ENCODE measurements at places on chromosomes 7 and 10.

GRCh38 chr7:144436500-144436899 lies 33.0 kb upstream of the NOBOX start:
- no peak for DNase-seq

- no peak for DNase-seq
Measured at GRCh38 chr7:120990468-120991118, 2.1 kb downstream of the CPED1 start.

DNA sequence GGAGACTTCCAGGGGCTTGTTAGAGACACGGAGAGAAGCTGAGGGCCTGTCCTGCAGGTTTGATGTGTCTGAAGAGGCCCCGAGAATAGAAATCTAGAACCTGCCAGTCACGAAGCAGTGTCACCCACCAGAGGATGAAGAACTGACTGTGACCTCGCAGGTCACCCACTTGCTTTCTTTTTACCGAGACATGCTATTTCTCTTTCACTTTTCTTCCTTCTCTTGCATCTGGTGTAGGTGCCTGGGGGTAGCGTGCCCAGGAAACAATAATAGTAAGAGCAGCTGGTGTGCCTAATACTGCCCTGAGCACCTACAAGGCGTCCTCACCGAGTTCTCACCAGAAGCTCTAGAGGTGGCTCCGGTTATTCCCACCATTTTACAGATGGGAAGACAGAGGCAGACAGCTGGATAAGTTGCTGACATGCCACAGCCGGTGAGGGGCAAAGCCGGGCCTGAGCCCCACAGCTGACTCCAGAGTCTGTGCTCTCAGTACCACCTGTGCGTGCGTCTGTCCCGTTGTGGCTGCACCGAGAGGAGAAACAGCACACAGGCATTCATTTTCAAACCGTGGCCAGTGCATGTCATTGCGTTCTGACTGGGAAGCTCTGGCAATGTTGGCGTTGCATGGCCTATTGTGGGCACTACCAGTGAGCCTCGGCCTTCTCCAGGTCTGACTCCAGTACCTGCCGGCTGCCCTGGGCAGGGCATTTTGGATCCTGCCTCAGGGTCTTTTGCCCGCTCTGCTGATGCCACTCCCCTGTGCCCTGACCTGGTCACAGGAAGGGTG lies 7.8 kb downstream of the CHST3 start:
- DNase-seq, result no peak

DNA sequence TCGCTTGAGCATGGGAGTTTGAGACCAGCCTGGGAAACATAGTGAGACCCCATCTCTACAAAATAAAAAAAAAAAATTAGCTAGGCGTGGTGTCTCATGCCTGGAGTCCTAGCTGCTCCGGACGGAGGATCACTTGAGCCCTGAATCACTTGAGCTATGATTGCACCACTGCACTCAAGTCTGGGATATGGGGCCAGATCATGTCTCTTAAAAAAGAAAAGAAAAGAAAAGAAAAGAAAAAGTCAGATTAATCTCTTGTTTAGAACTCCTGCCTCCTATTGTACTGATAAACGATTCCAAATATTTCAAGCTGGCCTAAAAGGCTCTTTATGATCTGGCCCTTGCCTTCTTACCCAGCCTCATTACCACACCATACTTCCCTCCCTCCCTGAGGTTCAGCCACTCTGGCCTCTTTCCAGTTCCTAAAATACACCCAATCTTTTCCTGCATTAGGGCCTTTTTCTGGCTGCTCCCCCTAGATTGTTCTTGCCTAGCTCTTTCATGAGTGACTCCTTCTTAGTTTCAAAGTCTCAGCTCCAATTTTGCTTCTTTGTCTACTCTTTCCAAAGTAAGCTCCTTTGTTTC lies 41.7 kb downstream of the VCL start:
- peak; percentile 48 for DNase-seq

GRCh38 chr10:34656661-34657060 lies 158.4 kb downstream of the PARD3 start:
- DNase-seq, result no peak

- no peak for DNase-seq
Measured at GRCh38 chr7:340979-341694, 51.2 kb downstream of the FOXL3 start.

DNA sequence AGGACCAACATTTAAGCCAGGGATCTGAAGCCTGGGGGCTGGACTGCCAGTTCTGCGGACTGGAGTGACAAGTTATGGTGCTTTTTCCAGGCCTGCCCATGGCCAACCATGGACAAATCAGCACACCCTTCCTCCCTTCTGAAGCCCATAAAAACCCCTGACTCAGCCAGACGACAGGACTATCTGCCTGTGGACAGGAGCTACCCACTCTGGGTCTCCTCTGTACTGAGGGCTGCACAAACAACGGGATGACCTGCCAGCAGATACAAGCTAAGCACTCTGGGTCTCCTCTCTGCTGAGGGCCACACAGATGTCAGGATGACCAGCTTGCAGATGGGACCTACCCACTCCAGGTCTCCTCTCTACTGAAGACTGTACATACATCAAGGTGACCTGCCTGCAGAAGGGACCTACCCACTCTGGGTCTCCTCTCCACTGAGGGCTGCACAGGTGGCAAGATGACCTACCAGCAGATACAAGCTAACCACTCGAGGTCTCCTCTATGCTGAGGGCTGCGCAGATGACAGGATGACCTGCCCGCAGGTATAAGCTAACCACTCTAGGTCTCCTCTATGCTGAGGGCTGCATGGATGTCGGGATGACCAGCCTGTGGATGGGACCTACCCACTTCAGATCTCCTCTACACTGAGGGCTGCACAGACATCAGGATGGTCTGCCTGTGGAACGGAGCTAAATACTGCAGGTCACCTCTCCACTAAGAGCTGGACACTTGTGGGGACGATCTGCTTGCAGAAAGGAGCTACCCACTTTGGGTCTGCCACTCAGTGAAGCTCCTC lies 110.1 kb upstream of the GPR22 start:
- DNase-seq, result no peak

GRCh38 chr10:29658984-29659965 lies 24.5 kb upstream of the SVIL start:
- peak; percentile 98 for DNase-seq

DNA sequence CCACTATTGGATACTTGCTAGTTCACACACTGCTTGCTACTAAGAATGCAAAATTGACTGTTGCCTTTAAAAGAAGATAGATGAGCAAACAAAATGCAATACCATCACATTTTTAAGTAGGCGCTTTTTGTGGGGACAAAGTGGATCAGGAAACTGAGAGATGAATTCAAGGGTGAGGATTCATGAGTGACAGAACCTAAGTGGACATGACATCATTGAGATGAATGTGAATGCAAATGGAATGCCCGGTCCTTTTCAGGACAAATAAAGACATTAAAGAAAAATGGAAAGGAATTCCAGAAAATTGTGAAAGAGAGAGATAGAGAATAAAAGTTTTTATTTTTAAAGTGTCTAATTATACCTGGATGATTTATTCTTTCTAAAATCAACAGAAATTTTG lies 106.3 kb upstream of the AKR1E2 start:
- no peak for DNase-seq

GRCh38 chr10:3235996-3236510 lies 63.5 kb upstream of the PITRM1 start:
- no peak for DNase-seq

GRCh38 chr10:107103174-107104025 lies 61.1 kb downstream of the SORCS1 start:
- DNase-seq, result no peak

DNA sequence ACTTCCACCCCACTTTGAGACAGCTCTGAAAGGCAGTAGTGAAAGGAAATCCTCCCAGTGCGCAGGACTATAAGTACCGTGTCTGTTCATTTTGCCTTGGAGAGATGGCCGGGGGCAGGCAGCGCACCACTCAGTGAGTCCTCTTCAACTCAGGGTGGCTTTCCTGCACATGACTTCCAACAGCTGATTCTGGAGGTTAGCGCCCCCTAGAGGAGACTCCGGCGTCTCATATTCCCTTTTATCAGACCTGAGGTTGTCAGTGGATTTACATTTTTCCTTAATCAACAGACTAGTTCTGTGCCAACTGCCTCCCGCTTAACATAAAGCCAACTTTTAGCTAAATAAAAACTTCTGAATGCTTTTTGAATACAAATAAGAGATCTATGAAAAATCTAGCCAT lies 101.0 kb downstream of the HERPUD2 start:
- DNase-seq, result peak; percentile 17

DNA sequence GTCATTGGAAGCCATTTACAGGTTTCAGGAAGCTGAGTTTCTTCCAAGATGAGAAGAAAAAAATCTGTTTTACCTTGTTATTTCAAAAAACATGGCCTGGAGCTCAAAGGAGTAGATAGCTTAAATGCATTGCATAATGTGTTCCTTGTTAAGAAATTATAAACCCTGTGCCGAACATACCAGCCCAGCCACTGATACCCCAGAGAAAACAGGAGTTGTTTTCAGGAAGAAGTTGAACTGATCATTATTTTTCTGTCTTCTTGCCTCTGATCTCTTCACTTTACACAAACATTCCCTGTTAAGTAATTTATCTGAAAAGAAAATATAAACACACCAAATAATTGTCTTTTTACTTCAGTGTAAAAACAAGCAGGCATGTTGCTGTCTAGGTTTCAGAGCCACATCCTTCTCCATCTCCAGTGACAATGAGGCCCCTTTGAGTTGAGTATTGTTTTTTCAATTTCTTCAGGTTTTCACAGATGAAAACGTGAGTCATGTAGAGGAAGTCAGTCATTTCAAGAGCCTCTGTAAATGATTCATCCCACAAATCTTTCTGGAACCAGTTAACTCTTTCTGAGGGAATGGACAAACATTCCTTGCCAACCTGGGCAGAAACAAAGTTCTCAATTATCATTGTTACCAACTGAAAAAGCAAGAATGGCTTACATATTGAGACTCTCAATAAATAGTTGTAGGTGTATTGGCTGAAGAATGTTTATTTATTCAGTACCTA lies 244.2 kb downstream of the IPMK start:
- peak; percentile 9 for DNase-seq

GRCh38 chr10:77208684-77209256 lies 428.8 kb downstream of the KCNMA1 start:
- DNase-seq, result no peak

GRCh38 chr10:97673736-97674525 lies 13.1 kb downstream of the AVPI1 start:
- no peak for DNase-seq

- DNase-seq, result no peak
Measured at GRCh38 chr10:131090761-131091661, 220.5 kb downstream of the TCERG1L start.

DNA sequence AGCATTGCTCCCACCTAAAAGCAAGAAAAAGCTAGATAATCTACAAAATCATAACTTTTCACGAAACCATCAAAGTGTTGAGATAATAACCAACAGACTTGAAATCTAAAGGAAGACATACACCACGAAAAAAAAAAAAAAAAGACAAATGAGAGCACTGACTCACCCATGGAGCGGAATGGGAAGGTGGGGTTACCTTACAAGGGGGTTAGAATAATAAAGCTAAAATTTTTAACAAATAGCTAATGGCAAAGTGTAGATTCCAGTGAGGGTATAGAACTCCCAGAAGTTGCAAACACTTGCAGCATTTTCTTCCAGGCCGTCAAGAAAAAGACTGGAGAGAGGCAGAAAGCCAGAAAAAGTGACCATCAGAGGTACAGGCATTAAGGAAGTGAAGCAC lies 27.2 kb downstream of the IPMK start:
- peak; percentile 47 for DNase-seq

DNA sequence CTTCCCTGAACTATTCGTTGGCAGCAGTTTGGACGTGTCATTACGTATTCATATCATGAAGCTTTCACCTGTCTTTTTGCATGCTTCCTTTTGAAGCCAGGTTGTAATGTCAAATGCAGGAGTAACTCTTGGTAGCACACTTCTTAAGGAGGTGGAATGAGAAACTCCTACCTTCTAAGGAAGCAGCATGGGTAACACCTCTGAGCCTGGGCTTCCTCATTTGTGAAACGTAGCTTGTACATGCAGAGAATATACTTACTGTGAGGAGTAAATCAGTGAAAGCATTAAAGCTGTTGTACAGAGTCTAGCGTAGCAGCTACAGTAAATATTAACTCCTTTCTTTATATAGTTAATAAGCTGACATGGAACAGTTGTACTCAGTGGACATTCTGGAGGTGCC lies 21.1 kb downstream of the CUL1 start:
- DNase-seq, result no peak

DNA sequence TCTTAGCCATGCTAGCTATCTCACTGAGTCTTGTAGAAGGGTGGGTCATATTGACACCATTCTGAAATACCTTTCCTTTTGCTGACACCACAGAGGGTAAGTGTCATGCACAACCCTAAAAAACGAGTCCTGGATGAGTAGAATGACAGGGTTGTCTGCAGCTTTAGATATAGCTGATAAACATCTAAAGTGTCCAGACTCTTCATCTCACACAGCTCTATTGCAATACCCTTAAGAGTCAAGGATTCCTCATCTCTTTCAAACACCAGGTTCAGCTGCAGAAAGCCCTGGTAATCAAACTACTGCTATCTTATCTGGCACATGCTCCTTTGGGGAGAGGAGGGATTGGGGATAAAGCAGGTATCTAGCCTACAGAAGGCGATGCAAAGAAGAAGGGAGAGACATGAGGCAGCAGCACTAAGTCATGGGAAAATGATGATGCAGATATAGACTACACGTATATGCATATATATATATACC lies 127.0 kb downstream of the ANK3 start:
- no peak for DNase-seq

GRCh38 chr10:128713471-128713870 lies 587.2 kb upstream of the MKI67 start:
- DNase-seq, result no peak

DNA sequence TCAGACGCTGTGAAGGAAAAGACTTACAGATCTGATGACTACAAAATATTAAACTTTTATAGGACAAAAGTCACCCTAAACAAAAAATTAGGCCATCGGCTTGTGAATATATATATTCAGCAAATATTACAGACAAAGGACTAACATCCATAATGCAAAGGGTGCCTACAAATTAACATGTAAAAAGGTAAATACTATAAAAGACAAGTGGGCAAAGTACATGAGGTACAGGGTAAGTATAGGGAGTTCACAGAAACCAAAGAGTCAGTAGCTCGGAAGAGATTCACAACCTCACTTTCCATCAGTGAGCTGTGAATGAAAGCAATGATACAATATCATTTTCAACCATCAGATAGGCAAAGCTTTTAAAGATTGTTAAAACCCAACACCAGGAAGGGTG lies 16.7 kb upstream of the KLF14 start:
- DNase-seq, result no peak

DNA sequence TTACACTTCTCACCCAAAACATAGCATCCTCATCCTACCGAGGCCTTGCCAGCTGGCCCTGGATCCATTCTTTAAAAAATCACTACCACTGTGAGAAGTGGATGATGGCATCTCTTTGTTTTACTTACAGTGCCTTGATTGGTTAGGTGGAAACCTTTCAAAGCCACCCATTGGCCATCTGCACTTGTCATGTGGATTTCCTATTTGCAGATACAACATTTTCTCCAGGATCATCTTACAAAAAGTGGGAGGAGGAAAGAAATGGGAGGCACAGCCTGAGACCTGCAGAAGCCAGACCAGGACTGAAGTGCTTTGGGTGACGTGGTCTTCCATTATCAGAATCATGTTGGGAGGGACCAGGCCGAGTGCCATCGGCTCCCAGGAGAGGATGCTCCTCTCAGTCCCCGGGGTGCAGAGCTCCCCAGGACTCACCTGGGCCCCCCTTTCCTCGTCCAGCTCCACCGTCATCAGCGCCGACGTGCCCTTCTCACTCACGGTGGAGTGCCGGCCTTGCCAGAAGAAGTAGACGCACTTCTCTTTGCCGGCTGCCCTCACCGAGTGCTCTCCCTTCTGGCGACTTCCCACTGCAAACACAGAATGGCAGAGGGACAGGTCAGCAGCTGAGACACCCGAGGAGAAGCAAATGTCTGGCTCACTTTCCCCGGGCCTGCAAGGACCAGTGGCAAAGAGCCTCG lies 161.2 kb downstream of the SVIL start:
- DNase-seq, result no peak

All from dermis blood vessel endothelial cell (primary cell).